ENCODE measurements at places on chromosomes 5 and 9. TPM values are rescaled to one million over a fixed set of nuclear protein-coding genes. Genes with fewer than 3 reads are reported as not detected.

Gene PCDHGA2
- 0.17 TPM for total RNA-seq

DNA sequence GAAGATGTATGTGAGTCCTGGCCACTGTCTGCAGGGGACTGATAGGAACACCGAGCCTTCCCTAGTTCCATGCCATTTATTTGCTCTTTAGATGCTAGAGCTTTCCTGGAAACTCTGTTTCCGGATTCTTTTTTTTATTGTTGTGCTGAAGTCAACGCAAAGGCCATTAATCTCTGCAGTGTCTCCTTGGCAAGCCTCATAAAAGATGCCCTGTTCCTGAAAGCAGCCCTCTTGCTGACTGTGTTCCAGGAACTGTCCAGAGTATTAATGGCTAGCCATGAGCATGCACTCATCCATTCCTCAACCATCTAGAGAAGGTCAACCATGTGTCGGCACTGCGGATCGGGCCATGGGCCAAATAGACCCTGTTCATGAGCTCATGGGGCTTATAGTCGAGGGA is 42.9 kb upstream of the SMAD5 start:
- no peak overlapping the region for H3K4me3 ChIP-seq
- no peaks in the 10 kb centered on the region for H3K36me3 ChIP-seq
- H3K27me3 ChIP-seq, result peaks cover 12% of the 10 kb centered on the region
- H3K4me1 ChIP-seq, result no peaks in the 10 kb centered on the region
- H3K27ac ChIP-seq, result no peak overlapping the region

- H3K36me3 ChIP-seq, result no peaks in the 10 kb centered on the region
- DNase-seq, result no peak
- H3K4me1 ChIP-seq, result no peaks in the 10 kb centered on the region
- H3K4me3 ChIP-seq, result no peak overlapping the region
- H3K27ac ChIP-seq, result no peak overlapping the region
- peaks cover 32% of the 10 kb centered on the region for H3K27me3 ChIP-seq
Measured at GRCh38 chr9:90793729-90794128, 7.9 kb upstream of the SYK start.

Gene IL17B
- total RNA-seq, result not detected

DNA sequence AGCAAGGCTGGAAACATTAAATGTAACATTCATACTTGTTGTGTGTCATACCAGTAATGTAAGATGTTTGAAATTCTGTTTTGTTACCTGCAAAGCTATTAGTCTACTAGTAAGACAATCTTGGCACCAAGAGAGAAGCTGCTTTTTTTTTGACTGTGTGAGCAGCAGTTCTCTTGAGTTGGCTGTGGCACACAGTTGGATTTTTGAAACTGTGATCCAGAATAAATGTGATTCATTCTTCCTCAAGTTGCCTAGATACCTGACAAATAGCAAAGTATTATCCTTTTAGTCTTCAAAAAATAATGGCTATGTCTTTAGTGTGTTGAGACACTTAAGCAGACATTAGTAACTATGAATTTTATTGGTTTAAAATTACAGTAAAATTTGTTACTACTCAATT is 57.2 kb upstream of the HAPLN1 start:
- no peaks in the 10 kb centered on the region for H3K36me3 ChIP-seq
- no peak overlapping the region for H3K4me3 ChIP-seq
- DNase-seq, result no peak

DNA sequence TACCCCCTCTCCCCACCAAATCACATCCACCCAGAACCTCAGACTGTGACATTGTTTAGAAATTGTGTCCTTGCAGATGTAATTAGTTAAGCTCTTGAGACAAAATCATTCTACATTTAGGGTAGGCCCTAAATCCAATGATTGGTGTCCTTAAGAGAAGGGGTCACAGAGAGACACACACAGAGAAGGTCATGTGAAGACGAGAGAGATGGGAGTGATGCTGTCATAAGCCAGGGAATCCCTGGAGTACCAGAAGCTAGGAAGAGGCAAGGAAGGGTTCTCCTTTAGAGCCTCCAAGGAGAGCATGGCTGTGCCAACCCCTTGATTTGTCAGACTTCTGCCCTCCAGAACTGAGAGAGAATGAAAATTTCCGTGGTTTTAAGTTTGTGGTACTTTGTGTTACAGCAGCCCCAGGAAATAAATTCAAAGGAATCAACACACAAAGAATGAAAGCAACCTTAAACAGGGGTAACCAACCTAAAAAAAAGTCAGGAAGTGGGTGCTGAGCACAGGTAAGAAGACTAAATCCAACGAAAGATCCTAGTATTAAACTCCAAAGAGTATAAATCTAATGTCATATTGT is 33.6 kb downstream of the TIMD4 start:
- peak overlapping the region; percentile 98 for H3K27ac ChIP-seq
- H3K4me3 ChIP-seq, result no peak overlapping the region
- H3K4me1 ChIP-seq, result peaks cover 100% of the 10 kb centered on the region
- peaks cover 34% of the 10 kb centered on the region for H3K36me3 ChIP-seq
- no peaks in the 10 kb centered on the region for H3K27me3 ChIP-seq

Measured in activated T-helper 1 cell treated with anti-CD3 and anti-CD28 coated beads, Interleukin-12 subunit alpha, Interleukin-12 subunit beta, Interleukin-2, Interleukin-4 antibody, amounts not matched to agents 30 ng/mL and 10 ng/mL and 1 ng/mL, durations not matched to agents 14 hours and 24 hours and 36 hours (primary cell).